ENCODE measurements at places on chromosomes 6 and 20. TPM values are rescaled to one million over a fixed set of nuclear protein-coding genes. Genes with fewer than 3 reads are reported as not detected.

- no peak for ATAC-seq
Measured at GRCh38 chr6:141282263-141282662, 850.5 kb upstream of the GJE1 start.

- ATAC-seq, result no peak
Measured at GRCh38 chr6:169158174-169158573, 95.5 kb downstream of the THBS2 start.

DNA sequence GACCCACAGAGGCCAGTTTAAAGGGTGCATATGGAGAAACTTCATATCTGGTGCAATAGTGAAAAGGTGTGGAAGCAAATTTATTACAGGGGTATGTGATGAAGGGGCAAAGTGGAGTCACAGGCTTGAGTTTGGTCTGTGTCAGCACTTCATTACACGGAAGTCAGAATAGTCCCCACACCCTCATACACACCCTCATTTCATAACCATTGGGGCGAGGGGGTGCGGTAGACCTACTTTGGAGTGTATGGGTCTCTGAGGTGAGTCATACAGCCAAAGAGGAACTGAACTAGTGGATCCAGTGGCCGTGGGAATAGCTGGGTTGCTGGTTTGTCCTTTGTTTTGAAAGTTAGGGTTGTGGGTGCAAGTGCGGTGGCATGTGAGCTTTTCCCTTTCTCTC lies 3.3 kb downstream of the TM9SF4 start:
- ATAC-seq, result peak; percentile 52

- ATAC-seq, result peak; percentile 62
Measured at GRCh38 chr6:143335865-143336264, 114.6 kb downstream of the ADAT2 start.

ZSCAN23 gene
- 0.52 TPM for total RNA-seq

DNA sequence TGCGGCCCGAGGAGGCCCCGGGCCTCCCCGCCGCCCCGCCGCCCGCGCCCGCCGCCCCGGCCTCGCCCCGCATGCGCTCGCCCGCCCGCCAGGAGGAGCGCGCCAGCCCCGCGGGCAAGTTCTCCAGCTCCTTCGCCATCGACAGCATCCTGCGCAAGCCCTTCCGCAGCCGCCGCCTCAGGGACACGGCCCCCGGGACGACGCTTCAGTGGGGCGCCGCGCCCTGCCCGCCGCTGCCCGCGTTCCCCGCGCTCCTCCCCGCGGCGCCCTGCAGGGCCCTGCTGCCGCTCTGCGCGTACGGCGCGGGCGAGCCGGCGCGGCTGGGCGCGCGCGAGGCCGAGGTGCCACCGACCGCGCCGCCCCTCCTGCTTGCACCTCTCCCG lies 1.5 kb downstream of the FOXQ1 start:
- ATAC-seq, result no peak

DNA sequence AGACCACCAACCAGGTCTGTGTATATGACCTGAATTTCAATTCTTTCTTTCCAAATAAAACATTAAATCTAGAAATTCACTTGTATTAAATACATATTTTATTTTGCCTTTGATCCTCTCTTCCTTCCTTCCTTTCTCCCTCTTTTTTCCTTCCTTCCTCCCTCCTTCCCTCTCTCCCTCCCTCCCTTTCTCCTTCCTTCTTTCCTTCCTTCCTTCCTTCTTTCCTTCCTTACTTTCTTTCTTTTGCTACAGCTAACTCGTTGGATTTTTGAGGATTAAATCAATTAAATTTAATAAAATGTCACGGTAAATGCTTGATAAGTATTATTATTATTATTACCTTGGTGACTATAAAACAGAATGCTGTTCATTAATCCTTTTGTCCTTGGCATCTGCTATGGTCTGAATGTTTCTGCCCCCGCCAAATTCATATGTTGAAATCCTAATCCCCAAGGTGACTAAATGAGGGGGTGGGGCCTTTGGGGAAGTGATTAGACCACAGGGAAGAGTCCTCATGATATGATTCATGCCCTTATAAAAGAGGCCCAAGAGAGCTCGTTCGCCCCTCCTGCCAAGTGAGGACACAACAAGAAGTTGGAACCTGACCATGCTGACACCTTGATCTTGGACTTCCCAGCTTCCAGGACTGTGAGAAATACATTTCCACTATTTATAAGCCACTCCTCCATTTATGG lies 67.6 kb upstream of the BTBD3 start:
- ATAC-seq, result no peak

CRISP2 gene
- total RNA-seq, result not detected

DNA sequence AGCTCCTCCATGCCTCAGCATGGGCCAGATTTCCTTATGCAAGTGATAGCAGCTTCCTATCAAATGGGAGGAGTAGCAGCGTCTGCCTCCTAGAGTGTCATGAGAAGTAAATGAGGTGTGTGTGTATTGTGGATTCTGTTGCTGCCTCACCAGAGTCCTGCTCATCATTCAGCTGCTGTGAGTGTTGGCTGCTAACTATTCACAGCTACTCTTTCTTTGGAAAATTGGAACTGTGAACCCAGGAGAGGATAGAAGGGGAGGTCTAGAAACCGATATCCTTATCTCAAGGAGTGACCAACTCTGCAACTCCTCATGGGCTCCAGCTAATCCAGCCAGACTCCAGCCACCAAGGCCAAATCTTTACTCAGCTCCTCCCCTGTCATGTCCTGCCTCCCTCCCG lies 63.3 kb downstream of the TOX2 start:
- no peak for ATAC-seq

- no peak for ATAC-seq
Measured at GRCh38 chr20:43963233-43963632, 48.6 kb downstream of the TOX2 start.

DNA sequence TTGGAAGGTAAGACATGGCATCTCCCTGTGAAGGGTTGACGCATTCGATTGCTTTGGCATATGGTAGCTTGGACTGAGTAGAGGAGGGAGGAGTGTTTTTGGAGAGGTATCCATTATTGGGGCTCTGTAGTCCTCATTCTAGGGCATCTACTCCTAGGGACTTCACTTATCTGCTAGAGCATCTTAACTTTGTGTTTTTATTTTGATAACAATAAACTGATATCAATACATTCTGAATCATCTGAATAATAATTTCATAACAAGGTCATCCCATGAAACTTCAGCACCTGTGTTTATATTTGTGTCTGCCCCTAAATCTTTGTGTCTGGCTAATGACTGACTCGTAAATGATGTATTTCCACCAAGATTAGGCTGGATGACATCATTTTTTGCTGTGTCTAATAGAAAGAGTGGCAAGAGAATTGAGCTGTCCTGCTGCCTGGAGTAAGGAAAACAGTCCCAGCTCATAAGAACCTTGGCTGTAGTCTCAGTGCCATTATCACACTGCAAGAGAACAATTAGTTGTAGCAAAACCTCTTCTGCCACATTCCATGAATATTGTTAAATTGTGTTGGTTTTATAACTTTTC lies 288.5 kb downstream of the PRL start:
- no peak for ATAC-seq

- no peak for ATAC-seq
Measured at GRCh38 chr6:167475947-167476346, 151.1 kb downstream of the TTLL2 start.

GRCh38 chr20:33604991-33605370 lies 57.1 kb upstream of the C20orf144 start:
- ATAC-seq, result no peak

- ATAC-seq, result no peak
Measured at GRCh38 chr6:157172830-157173536, 150.3 kb downstream of the TMEM242 start.

DNA sequence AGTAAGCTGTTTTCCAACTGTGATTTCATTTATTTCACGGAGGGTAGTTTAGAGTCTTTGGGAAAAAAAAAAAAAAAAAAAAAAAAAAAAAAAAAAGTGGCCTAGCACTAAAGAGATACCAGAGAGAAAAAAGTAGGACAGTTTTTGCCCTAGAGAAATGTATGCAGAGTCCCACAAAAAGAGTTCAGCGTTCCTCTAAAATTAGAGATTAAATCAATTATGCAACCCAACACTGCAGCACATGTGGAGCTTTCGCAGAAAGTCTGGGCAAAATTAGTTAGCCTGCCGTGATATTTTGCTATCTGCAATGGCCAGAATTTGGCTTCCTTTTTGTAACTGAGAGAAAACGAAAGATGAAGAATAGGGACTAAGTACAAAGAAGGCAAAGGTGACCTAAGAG lies 309.8 kb downstream of the PKHD1 start:
- no peak for ATAC-seq

CALHM4 gene
- not detected for total RNA-seq

MDFI gene
- total RNA-seq, result not detected

FHL5 gene
- total RNA-seq, result not detected

TFAP2A gene
- 0.52 TPM for total RNA-seq

CCM2L gene
- not detected for total RNA-seq

- ATAC-seq, result no peak
Measured at GRCh38 chr6:52360601-52361413, 1.1 kb upstream of the PAQR8 start.

EYA2 gene
- 0.16 TPM for total RNA-seq

DNA sequence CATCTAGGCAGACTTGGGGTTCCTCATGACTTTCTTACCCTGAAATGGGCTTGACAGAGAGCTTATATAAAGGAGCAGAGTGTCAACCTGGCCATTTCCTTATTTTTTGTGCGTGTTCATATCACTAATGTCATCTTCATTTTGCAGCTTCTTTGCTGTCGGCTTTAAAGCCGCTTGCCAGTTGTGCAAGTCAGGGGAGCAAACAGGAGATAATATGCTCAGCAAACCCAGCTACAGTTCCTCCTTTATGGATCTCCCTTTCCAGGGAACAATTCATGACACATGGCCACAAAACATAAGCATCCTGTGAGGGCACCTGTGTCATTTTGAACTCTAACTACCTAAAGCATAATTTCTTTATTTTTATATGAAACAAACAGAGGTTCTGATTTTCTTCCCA lies 6.5 kb upstream of the TUBB2B start:
- ATAC-seq, result no peak

SNAP25 gene
- total RNA-seq, result 0.13 TPM

DNA sequence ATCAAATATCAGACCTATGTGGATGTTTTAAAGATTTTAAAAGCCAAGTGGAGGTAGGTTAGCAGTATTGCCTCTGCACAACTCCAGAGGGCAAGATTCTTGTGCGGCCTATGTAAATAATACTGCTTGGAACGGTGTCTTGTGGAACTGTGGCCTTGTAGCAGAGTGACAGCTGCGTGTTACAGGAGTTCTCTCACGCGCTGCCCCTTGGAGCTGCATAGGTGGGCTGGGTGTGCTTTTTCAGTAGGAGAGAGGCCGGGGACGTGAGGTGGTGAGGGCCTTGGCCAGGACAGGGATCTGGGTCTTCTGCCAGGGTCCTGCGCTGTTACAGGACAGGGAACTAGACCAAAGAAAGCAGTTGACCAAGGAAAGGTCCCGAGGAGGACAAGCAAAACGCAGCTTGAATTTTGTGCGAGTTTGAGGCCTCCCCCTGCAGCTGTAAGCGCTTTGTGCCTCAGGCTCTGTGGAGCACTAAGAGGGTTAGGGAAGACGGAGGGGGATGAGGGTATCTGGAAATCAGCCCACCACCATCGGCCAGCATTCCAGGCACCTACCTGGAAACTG lies 1.5 kb downstream of the TMEM181 start:
- no peak for ATAC-seq

Measured in activated T-helper 17 cell treated with anti-CD3 and anti-CD28 coated beads, Interleukin-2, amount 50 U/mL, for 72 hours (primary cell).